ENCODE measurements at places on chromosomes 5 and 9. TPM values are rescaled to one million over a fixed set of nuclear protein-coding genes. Genes with fewer than 3 reads are reported as not detected.

Gene TGFBI
- 4.8 TPM for total RNA-seq

Gene SPATA31E1
- not detected for total RNA-seq

Gene LHX6
- 6.3 TPM for total RNA-seq

Gene TYRP1
- 0.04 TPM for total RNA-seq

Gene TAS2R1
- total RNA-seq = not detected

Gene PCDHB5
- 23.8 TPM for total RNA-seq

Gene NSG2
- total RNA-seq = not detected

Gene LEAP2
- total RNA-seq = 1.2 TPM

Gene PRRX2
- total RNA-seq = 0.18 TPM

Gene ADAMTS19
- not detected for total RNA-seq

Gene PCDHB8
- 18.6 TPM for total RNA-seq

Gene NUTM2G
- total RNA-seq = not detected

- no peak for DNase-seq
Observed at GRCh38 chr9:72362118-72362531, 2.9 kb downstream of the ZFAND5 start.

GRCh38 chr9:17839776-17840175 is 260.9 kb downstream of the SH3GL2 start:
- DNase-seq = peak; percentile 46

DNA sequence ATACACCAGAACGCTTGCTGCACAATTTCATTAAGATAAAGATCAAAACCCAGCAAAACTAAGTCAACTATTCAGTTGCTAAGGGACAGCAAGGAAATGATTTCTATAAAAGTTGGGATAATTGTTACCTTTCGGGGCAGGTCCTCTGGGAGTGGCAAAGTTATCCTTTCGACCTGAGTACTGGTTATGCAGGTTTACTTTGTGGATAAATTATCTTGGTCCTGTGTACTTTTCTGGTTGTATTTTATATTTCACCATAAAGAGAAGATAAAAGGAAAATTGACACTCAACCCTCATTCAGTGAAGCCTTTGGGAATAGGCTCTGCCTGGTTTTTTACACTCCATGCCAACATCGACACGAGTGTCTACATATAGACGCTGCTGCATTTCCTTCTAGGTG is 146.5 kb downstream of the SYK start:
- DNase-seq = no peak

GRCh38 chr5:111954516-111955395 is 197.8 kb upstream of the NREP start:
- no peak for DNase-seq

- no peak for DNase-seq
Observed at GRCh38 chr5:88829054-88829453, 53.9 kb downstream of the MEF2C start.

GRCh38 chr9:136019681-136020060 is 58.5 kb upstream of the UBAC1 start:
- DNase-seq = no peak

DNA sequence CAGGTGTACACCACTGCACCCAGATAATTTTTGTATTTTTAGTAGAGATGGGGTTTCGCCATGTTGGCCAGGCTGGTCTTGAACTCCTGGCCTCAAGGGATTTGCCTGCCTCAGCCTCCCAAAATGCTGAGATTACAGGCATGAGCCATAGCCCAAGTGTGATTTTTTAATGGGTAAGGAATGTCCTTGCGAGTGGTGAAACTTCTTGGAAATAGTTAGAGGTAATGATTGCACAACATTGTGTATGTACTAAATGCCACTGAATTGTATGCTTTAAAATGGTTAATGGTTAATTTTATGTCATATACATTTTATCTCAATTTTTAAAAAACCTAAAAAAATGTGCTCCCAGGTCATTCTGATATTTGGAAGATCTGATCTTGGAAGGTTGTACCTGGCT is 59.9 kb upstream of the IL6ST start:
- DNase-seq = no peak

DNA sequence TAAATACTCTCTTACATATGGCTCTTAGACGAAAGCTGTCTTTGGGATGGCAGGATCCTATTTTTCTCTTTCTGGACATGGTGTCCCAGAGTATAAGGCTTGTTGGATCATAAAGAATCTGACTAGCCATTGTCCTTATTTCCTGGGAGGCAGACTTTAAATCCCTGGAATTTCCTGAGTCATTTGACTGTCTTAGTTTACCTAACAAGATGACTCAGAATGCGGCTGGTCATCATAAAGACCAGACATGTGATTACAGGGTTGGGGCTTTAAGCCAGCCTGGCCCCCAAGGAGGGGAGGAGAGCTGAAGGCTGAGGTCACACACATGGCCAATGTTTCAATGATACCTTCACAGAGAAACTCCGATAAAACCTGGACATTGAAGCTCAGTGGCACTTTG is 37.2 kb downstream of the FAM240B start:
- DNase-seq = peak; percentile 94

- DNase-seq = no peak
Observed at GRCh38 chr5:178340187-178340586, 107.6 kb upstream of the PHYKPL start.

GRCh38 chr9:93155716-93156474 is 21.8 kb upstream of the NINJ1 start:
- no peak for DNase-seq

Measured in SJCRH30 (cell line).